CD4-positive, alpha-beta T cell treated with Interleukin-17A for 4 hours (primary cell): ENCODE measurements at places on chromosomes 3 and 15.
A peak's percentile ranks its signal among the peaks of the same experiment; 100 is the strongest.

- no peak for DNase-seq
These were observed 76.6 kb downstream of the SLCO3A1 start for GRCh38 chr15:91930092-91930491.

- no peak for DNase-seq
These were observed 41.3 kb downstream of the MYRIP start for GRCh38 chr3:39850716-39851032.

DNA sequence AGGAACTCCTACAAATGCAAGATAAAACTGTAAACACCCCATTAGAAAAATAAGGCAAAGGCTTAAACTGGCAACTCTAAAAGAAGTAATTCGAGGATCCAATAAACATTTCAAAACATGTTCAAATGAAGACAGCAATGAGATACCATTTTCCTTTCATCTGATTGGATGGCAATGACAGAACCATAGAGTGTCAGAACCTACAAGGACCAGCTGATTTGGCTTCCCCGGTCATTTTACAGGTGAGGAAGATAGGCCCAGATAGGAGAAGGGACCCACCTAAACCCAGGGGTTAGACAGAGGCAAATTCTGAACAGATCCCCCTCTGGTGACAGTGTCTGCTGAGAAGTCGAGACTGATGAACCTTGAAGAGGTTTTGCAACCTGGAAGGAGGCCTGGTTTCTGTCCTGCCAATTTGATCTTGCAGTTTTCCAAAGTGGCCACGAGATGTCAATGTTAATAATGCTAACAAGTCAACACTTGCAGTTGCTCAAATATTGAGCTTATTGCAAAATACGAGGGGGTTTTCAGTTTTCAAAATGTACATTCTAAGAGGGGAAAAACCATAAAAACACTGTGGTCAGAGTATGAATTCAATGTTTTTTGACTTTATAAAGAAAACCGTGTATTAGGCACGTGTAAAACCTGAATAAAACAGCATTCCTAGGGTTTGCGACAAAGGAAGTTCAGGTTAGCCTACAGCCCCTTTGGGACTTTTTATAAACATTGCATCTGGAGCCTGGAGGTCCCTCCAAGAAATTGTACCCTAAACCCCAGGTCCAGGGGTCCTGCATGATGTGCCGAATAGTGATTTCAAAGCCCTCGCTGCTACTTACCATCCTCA lies 21.5 kb downstream of the CFAP161 start:
- DNase-seq: peak; percentile 19

DNA sequence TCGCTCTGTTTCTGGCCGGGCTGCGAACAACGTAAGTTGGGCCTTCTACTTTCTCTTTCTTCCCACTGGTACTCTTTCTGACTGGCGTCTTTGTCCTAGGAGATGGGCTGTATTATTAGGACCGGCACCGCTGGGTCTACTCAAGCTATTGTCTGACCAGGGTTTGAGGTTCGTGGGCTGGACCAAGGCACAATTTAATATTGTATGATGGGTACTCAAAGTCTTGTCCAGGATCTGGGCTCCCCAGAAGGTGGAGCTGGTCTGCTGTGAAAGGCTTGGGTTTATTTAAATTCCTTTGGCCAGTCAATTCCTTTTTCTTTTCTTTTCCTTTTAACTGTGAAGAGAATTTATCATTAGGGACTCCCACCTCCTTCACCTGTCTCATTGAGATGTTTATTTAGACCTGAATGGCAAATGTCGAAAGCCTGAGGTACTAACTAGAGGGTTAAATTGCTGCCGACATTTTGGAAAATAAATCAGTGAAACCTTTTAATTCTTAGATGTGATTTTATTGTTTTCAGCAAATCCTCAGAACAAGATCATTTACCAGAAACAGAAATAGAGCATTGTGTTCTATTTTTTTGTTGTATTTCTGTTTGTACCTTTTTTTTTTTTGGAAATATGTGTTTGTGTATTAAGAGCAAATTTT lies 410 bp downstream of the LRRC49 start:
- DNase-seq: no peak

DNA sequence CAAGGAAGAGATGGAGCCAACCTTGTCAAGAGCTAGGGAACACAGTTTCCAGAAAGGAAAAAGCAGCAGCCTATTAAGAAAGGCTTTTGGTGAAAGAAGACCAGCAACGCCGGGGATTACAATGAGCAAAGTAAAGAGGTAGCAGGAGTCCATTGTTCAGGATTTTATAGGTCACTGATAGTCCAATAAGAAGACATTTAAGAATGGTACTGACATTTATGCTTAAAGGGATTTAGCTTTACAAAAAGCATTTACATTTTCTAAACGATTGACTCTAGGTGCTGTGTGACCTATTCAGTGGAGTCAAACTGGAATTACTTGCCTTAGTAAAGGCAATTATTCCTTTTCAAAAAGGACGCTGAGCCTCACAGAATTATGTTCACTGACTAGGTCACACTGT lies 40.8 kb downstream of the CSNK1G1 start:
- no peak for DNase-seq

DNA sequence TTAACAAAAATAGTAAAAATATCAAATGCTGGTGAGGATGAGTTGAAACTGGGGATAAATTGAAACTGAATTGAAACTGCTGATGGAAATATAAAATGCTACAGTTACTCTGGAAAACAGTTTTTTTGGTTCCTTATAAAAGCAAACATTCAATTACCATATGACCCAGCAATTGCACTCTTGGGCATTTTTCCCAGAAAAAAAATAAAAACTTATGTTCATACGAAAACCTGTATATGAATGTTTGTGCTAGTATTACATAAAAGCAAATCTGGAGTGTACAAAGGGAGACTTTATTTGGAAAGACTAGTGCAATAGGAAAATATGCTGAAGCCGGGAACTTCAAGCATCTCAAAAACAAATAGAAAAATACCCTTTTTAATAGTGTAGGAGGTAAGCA lies 857.9 kb upstream of the CADM2 start:
- no peak for DNase-seq

GRCh38 chr3:4615750-4616149 lies 122.6 kb downstream of the ITPR1 start:
- no peak for DNase-seq

GRCh38 chr15:90037961-90038631 lies 37.0 kb downstream of the ZNF710 start:
- DNase-seq: peak; percentile 47

GRCh38 chr3:81920816-81921215 lies 159.4 kb upstream of the GBE1 start:
- DNase-seq: no peak

- DNase-seq: no peak
These were observed 330.5 kb downstream of the ROBO2 start for GRCh38 chr3:77370413-77370812.

GRCh38 chr15:82751308-82751707 lies 41.6 kb upstream of the AP3B2 start:
- DNase-seq: no peak

GRCh38 chr3:188299708-188300107 lies 145.8 kb downstream of the LPP start:
- no peak for DNase-seq

DNA sequence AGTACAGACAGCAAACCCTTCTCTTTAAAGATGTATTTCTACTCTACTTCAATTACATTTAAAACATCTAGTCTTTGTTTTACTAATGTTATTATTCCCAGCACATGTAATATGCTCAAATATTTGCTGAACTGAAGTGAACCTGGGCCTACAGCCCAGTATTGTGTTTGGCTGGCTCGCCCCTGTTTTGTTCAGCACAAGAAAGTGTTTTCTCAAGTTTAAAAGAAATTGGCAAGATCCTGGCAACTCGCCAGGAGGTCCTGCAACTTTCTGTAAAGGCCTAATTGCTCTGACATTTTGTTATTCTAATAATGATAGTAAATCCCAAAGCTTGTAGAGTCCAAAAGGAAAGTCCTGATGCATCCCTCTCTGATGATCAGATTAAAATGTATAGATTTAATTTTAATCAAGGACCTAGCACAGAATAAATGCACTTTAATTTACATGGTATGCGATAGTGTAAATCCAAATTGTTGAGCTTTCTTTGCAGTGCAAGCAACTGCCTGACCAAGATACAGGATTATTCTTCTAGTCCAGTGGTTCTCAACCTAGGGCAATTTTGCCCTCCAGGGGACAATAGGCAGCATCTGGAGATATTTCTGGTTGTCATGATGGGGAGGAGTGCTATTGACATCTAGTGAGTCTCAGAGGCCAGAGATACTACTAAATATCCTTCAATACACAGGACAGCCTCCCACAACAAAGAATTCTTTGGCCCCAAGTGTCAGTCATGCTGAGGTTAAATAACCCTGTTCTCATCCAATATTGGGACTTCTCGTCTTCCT lies 35.7 kb upstream of the TMOD3 start:
- peak; percentile 9 for DNase-seq

- no peak for DNase-seq
These were observed 48.2 kb upstream of the PYDC2 start for GRCh38 chr3:191412759-191413158.

DNA sequence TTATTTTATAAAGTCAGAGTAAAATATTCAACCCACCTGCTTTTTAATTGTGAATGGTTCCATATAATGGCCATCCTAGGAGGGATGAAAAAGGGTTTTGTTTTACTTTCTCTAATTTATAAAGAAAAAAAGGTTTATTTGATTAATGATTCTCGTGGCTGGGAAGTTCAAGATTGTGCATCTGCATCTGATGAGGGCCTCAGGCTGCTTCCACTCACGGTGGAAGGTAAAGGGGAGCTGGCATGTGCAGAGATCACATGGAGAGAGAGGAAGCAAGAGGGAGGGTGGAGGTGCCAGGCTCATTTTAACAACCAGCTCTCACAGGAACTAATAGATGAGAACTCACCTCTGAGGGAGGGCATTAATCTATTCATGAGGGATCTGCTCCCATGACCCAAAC lies 27.7 kb upstream of the TRA2B start:
- no peak for DNase-seq

GRCh38 chr15:70320482-70320881 lies 222.8 kb upstream of the TLE3 start:
- DNase-seq: no peak

DNA sequence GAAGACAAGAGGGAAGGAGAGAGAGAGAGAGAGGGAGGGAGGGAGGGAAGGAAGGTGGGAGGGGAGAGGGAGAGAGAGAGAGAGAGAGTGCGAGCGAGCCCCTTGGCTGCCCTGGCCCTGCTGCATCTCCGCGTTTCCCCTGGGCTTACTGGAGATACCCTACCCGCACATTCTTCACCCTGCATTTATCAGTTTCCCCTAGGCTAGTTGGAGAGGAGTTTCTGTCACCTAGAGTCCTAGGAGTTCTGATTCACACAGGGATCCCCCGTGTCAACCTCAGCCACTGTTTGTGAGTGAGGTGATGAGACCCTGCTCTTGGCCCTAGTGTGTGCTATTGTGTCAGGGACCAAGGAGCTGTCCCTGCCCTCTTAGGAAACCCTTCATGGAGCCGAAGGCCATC lies 18.7 kb downstream of the BHLHE40 start:
- no peak for DNase-seq

GRCh38 chr3:21170964-21171363 lies 580.0 kb downstream of the ZNF385D start:
- no peak for DNase-seq

- no peak for DNase-seq
These were observed 134.3 kb downstream of the EDEM1 start for GRCh38 chr3:5321666-5322340.

DNA sequence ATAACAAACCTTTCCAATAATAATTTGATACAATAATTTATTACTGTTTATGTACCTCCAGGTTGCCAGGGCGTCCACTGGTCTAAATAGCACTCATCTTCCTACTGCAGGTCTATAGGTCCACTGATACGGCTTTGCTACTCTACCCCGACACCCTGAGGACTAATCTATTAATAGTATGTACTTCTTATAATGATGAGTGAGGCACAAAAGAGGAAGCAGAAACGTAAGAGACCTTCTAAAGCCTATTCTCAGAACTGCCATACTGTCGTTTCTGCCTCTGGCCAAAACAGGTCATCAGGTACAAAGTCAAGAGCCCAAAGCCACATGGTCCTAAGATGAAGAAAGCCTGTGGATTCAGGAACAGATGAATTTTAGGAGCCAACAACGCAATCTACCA lies 163.2 kb upstream of the GRM7 start:
- no peak for DNase-seq

- peak; percentile 27 for DNase-seq
These were observed 174.6 kb downstream of the KLHL25 start for GRCh38 chr15:85619992-85620689.

DNA sequence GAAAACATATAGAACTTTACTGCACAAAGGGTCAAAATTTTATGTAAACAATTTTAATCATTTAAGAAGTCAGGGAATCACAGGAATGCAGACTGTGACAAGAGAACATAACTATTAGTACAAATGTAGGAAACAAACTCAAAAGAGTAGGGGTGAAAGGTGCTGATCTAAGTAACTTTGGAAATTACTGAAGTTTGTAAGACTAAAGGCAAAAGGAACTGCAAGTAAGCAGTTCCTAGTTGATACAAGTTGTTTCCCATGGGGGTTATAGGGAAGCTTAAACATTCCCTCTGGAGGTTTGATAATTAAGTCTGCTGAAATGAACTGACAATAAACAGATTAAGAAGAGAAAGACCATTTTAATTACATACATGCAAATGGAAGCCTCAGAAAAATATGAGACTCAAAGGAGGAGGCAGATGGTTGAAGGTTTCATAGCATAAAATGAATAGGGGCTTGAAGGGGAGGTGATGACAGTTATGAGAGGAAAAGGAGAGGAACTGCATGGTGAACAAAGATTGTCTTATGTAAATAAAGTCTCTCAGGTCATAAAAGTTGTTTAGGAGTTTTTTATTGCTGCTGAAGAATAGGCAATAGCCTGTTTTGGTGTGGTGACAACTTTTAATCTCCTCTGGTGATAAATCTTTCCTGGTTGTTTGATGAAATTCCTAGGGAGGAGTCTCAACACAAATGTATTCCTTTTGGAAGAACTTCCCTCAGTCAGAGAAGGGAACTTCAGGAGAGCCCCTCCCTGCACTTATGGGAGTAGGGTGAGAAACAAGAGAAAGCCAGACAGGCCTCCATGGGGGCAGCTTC lies 17.1 kb downstream of the SETMAR start:
- DNase-seq: no peak

DNA sequence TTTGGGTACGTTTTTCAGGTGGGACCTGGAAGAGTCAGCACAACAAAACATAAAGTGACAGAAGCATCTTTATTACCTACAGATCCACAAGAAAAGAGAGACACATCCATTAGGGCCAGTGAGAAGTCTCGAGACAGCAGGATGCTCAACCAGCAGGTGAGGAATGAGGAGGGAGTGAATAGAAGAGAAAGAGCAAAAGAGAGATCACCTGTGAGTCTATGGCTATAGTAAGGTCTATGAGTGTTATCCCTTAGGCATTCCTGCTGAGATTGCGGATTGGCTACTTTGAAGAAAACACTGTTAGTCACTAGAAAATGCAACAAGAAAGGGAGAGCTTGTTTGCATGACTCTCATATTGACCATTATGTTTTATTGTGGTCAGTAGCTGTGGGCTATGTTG lies 1556.2 kb upstream of the GBE1 start:
- DNase-seq: no peak

DNA sequence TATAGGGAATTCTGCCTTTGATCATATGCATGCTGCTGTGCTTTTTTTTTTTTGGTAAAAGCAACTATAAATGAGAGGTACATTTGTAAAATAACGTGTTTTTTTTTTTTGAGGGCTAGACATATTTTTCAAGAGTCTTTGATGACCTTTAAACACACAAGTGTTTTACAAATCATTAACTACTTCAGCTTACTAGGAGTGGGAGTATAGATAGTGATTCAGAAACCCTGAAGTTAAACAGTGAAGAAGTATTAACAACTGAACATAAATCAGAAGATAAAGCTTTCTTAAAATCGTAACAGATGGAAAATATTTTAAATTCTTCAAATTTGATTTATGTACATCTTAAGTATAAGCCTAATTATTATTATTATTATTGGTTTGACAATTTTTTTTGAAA lies 2.9 kb upstream of the GMNC start:
- DNase-seq: no peak
